Calu3 (cell line): ENCODE measurements at places on chromosomes 11 and 22.

GRCh38 chr11:60791153-60791933 lies 6.2 kb downstream of the MS4A10 start:
- H3K4me1 ChIP-seq, result no peaks in the 10 kb centered on the region
- peaks cover 71% of the 10 kb centered on the region for H3K27me3 ChIP-seq
- H3K27ac ChIP-seq, result no peak overlapping the region
- no peak for DNase-seq
- H3K4me3 ChIP-seq, result no peak overlapping the region

DNA sequence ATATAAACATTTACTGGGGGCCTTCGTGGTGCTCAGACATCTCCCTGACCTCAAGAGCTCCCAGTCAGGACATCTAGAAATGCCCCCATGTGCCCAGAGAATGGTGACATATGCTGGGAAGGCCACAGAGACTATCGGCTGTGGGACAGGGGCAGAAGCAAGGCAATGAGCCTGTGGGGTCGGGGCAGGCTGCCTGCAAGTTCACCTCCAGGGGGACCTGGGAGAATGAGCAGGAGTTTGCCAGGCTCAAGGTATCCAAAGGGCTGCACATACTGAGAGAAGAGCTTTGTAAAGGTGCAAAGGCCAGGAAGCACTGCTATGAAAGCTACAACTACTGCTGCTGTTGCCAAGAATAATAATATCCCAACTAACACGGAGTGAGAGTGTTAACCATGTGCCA lies 233.9 kb downstream of the TENM4 start:
- H3K4me1 ChIP-seq, result no peaks in the 10 kb centered on the region
- H3K36me3 ChIP-seq, result no peaks in the 10 kb centered on the region
- DNase-seq, result no peak
- no peak overlapping the region for H3K4me3 ChIP-seq
- peaks cover 2% of the 10 kb centered on the region for H3K27me3 ChIP-seq

GRCh38 chr22:45664136-45664646 lies 7.4 kb upstream of the ATXN10 start:
- no peak overlapping the region for H3K4me3 ChIP-seq
- H3K27me3 ChIP-seq, result no peaks in the 10 kb centered on the region
- H3K4me1 ChIP-seq, result peaks cover 9% of the 10 kb centered on the region

- H3K36me3 ChIP-seq, result peaks cover 9% of the 10 kb centered on the region
- no peak for DNase-seq
- H3K27ac ChIP-seq, result peak overlapping the region; percentile 38
- peaks cover 43% of the 10 kb centered on the region for H3K27me3 ChIP-seq
- H3K4me1 ChIP-seq, result peaks cover 12% of the 10 kb centered on the region
- H3K4me3 ChIP-seq, result peak overlapping the region; percentile 81
Measured at GRCh38 chr11:5809122-5809519, 397 bp downstream of the OR52N2 start.

DNA sequence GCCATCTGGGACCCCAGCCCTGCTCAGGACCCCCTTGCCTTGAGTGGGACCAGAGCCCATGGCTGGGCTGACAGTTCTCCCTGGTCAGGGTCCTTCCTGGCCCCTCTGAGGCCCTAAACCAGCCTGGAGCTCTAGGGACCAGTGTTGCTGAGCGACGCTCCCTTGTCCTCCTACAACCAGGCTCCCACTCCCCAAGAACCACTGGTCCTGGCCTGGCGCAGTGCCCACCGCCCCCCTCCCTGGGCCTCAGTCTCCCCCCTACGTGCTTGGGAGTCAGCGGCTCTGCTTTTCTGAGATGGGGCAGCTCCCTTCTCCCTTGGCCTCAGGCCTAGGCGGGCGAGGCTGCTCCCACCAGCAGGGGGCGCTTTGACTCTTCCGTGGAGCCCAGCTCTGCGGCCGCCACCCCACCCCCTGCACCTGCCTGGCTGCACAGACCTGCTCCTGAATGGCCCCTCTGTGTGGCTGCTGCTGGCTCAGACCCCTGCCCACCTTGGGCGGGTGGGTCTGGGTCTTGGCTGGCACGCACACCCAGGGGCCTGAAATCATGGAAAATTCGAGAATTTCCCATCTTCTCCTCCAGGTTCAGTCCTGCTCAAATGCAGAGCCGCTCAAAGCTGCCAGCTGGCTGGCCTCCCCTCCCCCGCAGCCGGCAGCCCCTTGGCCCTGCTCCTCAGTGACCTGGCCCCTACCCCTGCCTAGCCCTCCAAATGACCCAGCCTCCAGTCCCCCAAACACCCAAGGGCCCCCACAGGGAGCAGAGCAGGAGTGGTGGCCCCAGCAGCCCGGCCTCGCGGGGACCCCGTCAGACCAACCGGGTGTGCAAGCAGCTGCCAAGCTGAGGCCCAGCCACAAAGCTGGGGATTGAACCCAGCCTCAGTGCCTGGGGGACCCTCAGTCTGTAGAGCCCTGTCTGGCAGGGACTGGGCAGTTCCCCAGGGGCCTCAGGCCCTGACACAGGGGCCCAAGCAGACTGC lies 9.1 kb downstream of the PRR33 start:
- H3K4me3 ChIP-seq, result no peak overlapping the region
- no peak overlapping the region for H3K27ac ChIP-seq
- peaks cover under 1% of the 10 kb centered on the region for H3K27me3 ChIP-seq

GRCh38 chr22:48900327-48900597 lies 927.4 kb downstream of the BRD1 start:
- DNase-seq, result no peak
- H3K36me3 ChIP-seq, result peaks cover 6% of the 10 kb centered on the region
- H3K4me1 ChIP-seq, result no peaks in the 10 kb centered on the region
- no peaks in the 10 kb centered on the region for H3K27me3 ChIP-seq
- H3K4me3 ChIP-seq, result no peak overlapping the region

DNA sequence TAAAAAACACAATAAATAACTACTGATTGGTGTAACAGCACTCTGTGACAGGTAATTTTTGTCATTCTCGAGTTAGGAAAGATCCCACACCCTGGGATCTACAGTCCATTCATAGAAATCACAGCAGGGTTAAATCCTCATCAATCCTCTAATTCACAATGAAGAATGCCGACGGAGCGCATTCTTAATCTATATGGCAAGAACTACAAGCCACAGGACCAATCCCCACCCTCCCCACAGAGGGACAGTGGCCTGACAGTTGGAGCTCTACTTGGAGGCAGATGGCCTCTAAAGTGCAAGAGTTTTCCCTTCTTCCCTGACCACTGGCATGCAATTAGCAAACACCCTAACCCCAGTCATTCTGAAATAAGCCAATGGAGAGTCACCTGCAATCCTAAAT lies 34.2 kb downstream of the TCF20 start:
- H3K27me3 ChIP-seq, result no peaks in the 10 kb centered on the region
- peaks cover 6% of the 10 kb centered on the region for H3K36me3 ChIP-seq
- DNase-seq, result no peak
- H3K4me3 ChIP-seq, result no peak overlapping the region
- H3K4me1 ChIP-seq, result peaks cover 24% of the 10 kb centered on the region

DNA sequence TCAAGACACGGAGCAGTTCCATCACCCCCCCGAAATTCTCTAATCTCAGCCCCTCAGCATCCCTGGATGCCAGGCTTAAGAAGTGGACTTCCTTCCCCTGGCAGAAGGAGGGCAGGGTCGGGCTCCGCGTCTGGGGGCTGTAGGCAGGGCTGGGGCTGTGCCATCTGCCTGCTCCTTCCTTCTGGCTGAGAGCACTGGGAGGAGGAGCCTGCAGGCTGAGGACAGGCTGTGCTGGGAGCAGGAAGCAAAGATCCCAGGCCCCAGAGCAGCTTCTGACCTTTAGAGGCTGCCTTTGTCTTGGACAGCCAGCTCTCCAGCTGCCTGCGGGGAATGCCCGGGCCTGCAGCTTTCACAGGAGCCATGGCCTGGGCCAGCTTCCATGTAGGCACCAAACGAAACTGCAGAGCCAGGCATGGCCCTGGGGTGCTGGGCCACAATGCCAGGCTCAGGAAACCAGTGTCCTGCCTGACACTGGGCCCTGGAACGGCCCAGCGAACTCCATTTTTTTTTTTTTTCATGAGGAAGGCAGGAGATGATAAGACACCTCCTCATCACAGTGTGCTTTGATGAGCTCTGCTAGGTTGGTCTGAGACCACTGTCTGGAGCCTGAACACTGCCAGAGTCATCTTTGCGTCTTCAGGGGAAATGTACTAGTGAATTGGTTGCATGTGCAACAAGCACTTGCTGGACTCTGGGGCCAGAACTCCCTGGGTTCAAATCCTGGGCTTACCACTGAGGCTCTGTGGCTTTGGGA lies 67.9 kb downstream of the MCM5 start:
- no peak overlapping the region for H3K27ac ChIP-seq
- DNase-seq, result no peak
- H3K4me1 ChIP-seq, result no peaks in the 10 kb centered on the region
- no peaks in the 10 kb centered on the region for H3K27me3 ChIP-seq
- H3K36me3 ChIP-seq, result no peaks in the 10 kb centered on the region

GRCh38 chr11:36499315-36499714 lies 10.8 kb downstream of the TRAF6 start:
- no peak overlapping the region for H3K27ac ChIP-seq
- H3K4me1 ChIP-seq, result peaks cover 21% of the 10 kb centered on the region

DNA sequence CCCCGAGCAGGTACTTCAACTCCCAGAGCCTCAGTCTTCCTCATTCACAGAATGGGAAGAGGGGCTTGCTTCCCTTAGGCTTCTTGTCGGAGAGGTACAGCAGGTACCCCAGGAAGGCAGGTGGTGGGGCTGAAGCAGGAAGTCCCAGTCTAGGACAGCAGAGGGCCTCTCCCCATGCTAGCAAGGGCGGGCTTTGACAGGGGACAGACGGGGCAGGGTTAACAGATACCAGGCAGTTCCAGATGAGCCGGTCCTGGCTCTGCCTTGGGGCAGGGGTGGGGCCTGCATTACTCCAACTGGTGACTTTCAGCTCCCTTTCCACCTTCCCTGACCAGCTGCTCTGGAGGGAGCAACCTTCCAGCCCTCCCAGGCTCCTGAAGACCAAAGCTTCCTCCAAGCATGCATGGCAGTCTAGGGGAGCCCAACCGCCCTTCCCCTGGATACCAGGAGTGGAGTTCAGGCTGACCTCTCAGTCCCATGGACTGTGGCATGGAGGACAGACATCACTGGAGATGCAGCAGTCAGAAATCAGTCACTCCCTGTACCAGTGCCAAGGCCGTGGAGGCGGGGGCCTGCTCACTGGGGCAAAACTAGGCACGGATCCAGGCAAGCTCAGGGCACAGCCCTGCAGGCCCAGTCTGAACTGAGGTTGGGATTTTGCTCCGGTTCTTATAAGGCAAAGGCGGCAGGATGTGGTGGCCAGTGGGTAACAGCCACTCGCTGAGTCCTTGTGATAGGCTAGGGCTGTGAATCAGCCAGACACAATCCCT lies 60.5 kb downstream of the NAT10 start:
- H3K4me1 ChIP-seq, result peaks cover 8% of the 10 kb centered on the region
- H3K36me3 ChIP-seq, result peaks cover 39% of the 10 kb centered on the region
- H3K27ac ChIP-seq, result no peak overlapping the region

DNA sequence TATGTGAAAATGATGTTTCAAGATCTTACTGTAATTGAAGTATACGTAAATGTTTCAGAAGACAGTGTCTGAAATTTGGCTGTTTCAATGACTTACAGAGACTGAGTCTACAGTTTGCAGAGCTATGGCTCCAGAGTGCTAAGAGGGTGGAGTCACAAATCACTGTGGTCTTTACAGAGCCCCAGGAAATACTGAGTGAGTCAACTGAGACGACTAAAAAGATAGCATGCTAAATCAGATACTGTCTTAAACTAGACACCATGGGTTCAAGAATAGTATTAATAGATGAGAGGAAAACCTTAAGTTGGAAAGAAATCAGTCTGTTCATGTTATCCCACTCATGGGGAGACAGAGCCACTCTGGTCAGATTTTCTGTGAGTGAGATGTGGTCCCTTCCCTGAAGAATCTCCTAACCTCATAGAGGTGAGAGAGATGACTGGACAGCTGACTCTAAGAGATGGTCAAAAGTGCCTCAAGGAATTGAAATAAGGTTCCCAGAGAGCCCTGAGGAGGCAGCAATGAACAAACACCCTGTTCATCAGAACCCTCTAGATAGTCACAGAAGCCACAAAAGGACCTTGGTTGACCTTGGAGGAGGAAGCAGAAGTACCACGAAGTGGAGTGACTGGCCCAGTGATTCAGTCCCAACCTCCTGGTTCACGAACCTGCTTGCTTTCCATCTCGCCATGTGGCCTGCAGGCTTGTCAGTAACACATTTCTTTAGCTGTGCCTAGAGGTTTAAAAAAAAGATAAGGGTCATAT lies 30.2 kb downstream of the C11orf91 start:
- no peak overlapping the region for H3K27ac ChIP-seq
- no peaks in the 10 kb centered on the region for H3K27me3 ChIP-seq
- peaks cover 22% of the 10 kb centered on the region for H3K4me1 ChIP-seq
- no peak overlapping the region for H3K4me3 ChIP-seq

- DNase-seq, result no peak
- no peak overlapping the region for H3K27ac ChIP-seq
- no peaks in the 10 kb centered on the region for H3K27me3 ChIP-seq
- peaks cover 27% of the 10 kb centered on the region for H3K4me1 ChIP-seq
- no peak overlapping the region for H3K4me3 ChIP-seq
Measured at GRCh38 chr11:130582981-130583380, 134.5 kb downstream of the ADAMTS15 start.

- H3K36me3 ChIP-seq, result peaks cover 4% of the 10 kb centered on the region
- no peak overlapping the region for H3K4me3 ChIP-seq
- H3K4me1 ChIP-seq, result no peaks in the 10 kb centered on the region
- H3K27ac ChIP-seq, result no peak overlapping the region
- no peak for DNase-seq
Measured at GRCh38 chr11:41457216-41458014, 2.0 kb downstream of the LRRC4C start.

GRCh38 chr22:24400726-24401596 lies 26.4 kb upstream of the ADORA2A start:
- H3K4me1 ChIP-seq, result peaks cover 50% of the 10 kb centered on the region
- H3K27me3 ChIP-seq, result no peaks in the 10 kb centered on the region

GRCh38 chr11:128324051-128324481 lies 263.3 kb downstream of the ETS1 start:
- no peaks in the 10 kb centered on the region for H3K36me3 ChIP-seq
- no peak overlapping the region for H3K4me3 ChIP-seq
- no peak overlapping the region for H3K27ac ChIP-seq
- no peak for DNase-seq
- no peaks in the 10 kb centered on the region for H3K27me3 ChIP-seq

DNA sequence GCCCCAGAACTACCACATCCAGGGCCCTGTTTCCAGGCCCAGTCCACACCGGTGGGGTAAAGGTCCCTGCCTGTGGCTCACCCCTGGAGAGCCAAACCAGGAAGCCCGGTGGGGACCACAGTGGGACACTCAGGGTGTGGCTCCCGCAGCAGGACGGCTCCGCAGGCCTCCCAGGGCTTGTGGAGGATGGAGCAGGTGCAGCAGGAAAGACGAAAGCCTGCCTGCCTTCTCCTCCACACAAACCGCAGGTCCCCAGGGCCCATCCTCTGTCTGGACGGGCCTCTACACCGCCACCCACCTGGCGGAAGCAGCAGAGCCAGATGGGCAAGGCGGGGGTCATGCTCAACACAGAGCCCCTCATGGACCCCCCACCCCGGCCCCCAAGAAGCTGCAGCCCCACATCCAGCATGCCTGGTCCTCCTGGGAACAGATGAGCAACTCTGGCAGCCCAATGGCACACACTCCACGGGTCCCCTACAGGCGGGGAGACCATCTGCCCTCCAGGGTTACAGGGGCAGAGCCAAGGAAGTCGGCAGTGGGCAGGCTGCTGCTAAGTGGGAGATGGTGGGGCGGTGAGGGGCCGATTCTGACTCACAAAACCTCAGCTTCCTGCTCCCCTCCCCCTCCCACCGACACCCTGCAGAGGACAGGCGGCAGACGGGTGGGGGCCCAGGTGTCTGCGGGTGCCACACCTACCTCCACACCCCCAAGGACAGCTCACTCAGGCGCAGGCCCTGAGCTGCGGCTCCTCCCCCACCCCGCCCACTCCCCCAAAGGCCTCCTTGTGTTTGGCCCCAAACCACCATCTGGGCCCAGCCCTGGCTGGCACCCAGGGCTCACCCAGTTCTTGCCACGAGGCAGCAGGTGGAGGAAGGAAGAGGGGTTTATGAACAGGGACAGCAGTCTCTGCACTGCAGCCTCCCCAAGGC lies 5.2 kb downstream of the SBF1 start:
- H3K36me3 ChIP-seq, result peaks cover 74% of the 10 kb centered on the region
- peaks cover 42% of the 10 kb centered on the region for H3K4me1 ChIP-seq
- no peaks in the 10 kb centered on the region for H3K27me3 ChIP-seq
- H3K4me3 ChIP-seq, result peak overlapping the region; percentile 57
- peak; percentile 94 for DNase-seq
